ENCODE measurements at places on chromosomes 6 and 20.
A peak's percentile ranks its signal among the peaks of the same experiment; 100 is the strongest.

GRCh38 chr6:155340464-155341129 lies 26.3 kb upstream of the TFB1M start:
- DNase-seq = no peak

- peak; percentile 70 for DNase-seq
Measured at GRCh38 chr6:28896505-28897368, 27.0 kb downstream of the TRIM27 start.

GRCh38 chr6:126718600-126719327 lies 378.8 kb downstream of the CENPW start:
- no peak for DNase-seq

DNA sequence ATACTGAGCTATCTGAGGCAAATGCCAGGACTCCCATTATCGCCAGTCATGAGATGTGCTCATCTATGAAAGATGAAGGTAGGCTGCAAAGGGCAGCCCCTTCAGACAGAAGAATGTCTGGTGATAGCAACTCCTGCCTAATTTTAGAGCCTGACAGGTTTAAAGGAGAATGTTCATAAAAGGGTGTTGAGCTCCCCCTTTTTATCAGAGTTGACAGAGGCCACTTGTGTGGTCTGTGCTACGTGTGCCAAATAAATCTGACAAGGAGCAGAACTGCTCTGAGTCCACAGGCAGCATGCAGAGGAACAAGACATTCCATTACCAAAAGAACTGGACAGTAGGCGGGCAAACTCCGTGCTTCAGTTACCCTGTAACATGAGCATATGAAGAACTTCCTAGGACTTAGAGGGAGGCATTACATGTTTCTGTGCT lies 101.8 kb downstream of the PREP start:
- DNase-seq = no peak

DNA sequence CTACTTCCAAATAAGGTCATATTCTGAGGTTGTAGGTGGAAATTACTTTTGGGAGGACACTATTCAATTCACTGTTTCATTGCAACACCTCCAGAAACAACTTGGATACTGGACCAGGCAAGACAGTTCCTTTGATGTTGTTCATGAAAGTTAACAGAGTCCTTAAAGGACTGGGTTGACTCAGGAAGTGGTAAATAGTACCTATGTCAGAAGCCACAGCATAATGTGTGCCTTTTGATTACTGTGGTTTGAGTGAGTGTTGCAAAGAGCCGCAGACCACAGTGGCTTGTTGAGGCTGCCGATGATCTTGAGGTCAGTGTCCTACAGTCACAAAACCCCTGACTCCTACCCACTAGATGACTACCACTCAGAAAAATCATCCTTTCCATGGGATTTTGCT lies 10.9 kb downstream of the IL20RA start:
- DNase-seq = no peak

DNA sequence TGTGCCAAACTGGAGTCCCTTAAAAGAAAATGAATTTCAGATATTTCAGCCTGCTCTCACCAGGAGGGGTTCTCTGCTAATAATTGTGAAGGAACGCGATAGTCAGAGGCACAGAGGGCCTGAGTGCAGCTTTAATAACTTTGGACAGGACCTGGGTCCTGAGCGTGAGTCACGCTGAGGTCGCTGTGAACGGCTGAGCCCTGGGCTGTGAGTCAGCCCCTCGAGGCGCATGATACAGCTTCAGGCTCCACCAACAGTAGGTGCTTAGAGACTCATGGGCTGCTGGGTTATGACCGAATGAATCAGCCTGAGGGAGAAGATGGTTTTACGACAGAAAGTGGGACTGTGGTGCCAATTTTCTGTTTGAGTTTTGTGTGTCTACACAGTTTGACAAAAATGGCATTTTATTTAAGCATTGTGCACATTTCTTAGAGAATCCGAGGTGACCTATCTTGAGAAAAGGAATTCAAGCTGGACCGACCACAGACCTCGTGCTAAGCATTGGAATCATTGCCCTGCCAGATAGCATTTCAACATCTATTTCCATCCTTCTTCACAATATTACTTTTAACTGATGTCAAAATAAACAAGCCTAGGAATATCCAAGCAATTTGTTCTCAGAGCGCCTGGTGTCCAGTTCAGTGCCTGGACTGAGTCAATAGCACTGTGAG lies 183.0 kb downstream of the THBS2 start:
- DNase-seq = no peak

DNA sequence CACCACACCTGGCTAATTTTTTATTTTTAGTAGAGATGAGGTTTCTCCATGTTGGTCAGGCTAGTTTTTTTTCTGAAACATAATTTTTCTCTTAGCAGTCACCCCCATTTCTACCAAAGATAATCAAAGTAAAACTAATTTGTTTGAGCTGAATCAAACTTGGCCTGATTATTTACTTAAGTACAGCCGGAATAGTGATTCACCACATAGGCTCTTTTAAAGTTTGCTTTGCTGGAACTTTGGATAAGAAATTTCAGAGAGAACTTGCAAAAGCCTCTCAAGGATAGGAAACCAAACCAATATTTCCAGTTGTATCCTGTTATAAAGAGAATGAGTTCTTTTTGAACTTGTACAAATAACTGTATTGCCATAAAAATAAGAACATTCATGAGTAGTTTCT lies 105.0 kb upstream of the SYNCRIP start:
- no peak for DNase-seq

DNA sequence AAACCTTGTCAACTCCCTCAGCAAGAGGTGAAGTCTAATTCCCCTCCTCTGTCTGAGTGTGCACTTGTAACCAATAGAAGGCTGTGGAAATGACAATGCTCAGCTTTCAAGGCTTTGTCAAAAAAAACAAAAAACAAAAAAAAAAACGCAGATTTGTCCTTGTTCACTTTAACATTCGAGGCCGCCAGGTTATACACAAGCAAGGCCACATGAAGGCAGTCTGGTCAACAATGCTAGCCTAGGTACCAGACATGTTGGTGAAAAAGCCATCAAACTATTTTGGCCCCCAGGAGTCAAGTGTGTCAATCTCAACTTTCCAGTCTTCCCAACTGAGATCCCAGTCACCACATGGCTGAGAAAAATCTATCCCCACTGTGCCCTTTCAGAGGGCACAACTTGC lies 92.3 kb downstream of the CDK19 start:
- no peak for DNase-seq

DNA sequence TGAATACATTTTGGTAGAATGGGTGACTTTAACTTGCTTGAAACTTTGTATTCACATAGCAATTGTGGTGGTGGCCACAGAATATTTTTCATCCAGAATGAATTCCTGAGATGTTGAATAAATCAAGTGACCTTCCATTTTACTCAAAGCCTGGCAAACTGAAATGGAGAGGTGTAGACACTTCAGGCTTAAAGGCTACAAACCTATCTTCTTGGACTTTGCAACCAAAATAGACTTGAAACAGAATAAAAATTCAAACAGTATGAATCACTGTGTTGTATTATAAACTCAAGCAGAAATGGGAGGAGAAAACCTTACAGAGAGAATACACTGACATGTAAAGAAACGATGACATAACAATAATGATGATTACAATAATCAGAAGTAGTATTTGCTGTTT lies 371.6 kb downstream of the BCKDHB start:
- no peak for DNase-seq

- DNase-seq = no peak
Measured at GRCh38 chr6:19342616-19343015, 494.6 kb upstream of the ID4 start.

DNA sequence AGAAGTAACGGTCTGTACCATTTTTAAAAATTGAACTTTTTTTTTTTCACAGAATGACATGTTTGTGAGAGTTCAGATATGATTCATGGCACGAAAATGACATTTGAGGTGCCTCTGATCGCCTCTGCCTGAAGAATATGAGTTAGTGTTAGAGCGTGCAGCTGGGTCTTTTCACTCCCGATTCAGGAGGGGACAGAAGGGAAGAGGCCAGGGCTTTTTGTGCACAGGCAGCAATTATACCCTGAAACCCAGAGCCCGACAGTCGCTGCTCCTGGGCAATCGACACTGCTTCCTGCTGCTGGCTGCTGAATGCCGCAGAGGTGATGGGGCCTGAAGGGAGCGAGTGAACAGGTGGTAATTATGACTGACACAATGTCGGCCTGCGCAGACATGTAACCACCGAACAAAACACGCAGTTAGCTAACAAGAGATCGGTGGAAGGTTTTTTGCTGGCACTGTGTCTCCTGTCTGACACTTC lies 652.0 kb upstream of the NOX3 start:
- DNase-seq = peak; percentile 58

- DNase-seq = no peak
Measured at GRCh38 chr6:56756791-56757587, 114.3 kb upstream of the DST start.

DNA sequence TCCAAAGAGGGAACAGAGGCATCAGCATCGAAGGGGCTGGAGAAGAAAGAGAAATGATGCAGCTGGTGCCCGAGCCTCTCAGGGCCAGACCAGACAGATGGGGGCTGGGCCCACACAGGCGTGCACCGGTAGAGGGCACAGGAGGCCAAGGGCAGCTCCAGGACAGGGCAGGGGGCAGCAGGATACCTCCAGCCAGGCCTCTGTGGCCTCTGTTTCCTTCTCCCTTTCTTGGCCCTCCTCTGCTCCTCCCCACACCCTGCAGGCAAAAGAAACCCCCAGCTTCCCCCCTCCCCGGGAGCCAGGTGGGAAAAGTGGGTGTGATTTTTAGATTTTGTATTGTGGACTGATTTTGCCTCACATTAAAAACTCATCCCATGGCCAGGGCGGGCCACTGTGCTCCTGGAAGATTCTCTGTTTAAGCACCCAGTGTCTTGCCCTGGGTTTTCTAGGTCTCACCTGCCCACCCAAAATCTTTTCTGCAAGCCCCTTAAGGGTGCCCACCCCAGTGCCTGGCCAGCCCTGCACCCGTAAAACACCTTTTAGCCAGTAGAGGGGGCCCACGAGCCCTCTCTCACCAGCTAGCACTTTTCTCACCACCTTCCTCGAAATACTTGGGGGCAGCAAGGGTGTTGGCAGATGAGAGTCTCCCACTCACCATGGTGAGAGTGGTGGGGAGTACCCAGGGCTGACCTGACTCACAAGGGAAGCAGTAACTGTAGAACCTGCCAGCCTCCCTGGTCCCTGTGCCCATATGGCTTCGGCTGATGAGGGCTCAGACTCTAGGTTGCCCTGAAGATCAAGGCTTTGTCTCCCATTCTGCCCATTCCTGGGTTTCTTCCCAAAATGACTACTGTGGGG lies 35.7 kb upstream of the ID1 start:
- peak; percentile 64 for DNase-seq

GRCh38 chr6:2751871-2752270 lies 1.1 kb upstream of the MYLK4 start:
- DNase-seq = no peak

DNA sequence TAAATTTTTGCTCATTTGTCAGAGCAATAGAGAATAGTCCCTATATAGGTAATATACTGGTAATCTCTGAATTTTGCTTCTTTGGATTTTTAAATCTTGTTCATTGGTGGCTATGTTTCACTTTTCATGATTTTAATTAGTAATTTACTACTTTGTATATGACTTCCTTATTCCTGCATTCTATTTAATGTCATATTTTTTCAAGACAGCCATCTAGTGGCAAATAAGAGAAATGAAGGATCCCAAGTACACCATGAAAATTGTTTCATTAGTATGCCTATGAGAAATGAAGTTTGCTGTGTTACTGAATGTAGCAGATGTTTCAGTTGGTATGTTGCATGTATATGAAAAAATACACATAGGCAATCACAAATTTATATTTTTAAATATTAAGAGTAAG lies 82.4 kb downstream of the ZNF292 start:
- no peak for DNase-seq

DNA sequence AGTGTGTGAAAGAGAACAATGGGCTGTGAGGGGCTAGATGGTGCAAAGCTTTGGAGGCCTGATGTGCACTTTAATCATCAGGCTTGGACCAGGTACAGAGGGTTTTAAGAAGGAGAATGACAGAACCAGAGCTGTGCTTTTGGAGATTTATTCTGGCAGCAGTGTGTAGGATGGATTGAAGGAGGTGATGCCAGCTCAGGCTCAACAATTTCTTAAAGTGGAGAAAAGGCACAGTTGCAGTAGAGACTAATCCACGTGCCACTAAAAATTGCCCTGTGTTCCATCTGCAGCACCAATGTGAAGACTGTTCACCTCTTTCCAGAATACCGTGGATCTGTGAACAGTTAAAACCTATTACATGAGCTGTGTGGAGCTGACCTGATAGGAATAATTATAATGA lies 134.7 kb downstream of the FUT9 start:
- DNase-seq = no peak

- DNase-seq = no peak
Measured at GRCh38 chr6:119096721-119097565, 18.5 kb upstream of the FAM184A start.

- DNase-seq = no peak
Measured at GRCh38 chr20:57693670-57694329, 16.0 kb downstream of the PMEPA1 start.

DNA sequence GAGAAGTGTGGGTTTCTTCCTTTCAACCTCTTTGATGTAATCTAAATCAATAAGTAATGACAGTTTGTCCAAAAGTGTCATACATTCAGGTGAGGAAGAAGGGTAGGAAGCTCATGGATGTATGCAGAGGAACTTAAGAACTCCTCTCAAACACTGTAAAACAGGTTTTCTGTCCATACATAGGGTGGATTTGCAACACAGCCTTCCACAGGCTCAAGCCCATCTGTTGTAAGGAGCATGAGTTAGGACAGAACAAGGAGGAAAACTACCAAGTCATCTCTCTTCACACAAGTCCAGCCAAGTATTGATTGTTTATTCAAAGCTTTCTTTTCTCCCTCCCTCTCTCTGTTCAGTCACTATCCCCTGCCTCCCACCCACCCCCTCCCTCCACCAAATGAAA lies 49.0 kb upstream of the CDYL start:
- DNase-seq = no peak

DNA sequence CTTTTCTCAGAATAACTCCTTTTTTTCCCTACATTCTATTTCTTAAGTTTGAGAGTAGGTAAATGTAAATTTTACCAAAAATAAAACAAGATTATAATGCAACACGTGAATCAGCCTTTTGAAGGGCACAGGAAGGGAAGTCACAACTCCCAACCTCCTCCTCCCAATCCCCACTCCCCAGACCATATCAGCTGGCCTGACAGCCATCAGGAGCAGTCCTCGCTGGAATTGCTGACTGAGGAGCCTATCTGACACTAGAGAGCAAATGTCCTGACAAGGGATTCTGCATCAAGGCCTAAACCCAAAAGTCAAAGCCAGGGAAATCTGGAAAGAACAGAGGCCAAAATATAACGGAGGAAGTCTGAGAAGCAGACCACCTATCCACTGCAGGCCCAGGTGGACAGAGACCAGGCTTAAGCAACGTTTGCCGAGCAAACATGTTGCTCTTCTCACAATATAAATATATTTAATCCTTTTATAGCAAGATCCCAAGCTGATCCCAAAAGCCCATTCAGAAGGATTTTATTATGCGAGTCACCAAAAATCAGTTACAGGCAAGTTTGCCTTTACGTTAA lies 2.5 kb downstream of the RRAGD start:
- DNase-seq = peak; percentile 27

All from NCI-H526 (cell line).